Activated CD8-positive, alpha-beta memory T cell treated with anti-CD3 and anti-CD28 coated beads for 48 hours (primary cell): ENCODE measurements at places on chromosomes 4 and X.

GRCh38 chr4:42339935-42340406, 57.3 kb upstream of the SHISA3 start:
- no peak for DNase-seq

GRCh38 chr4:5224340-5224739, 173.1 kb downstream of the STK32B start:
- no peak for DNase-seq

DNA sequence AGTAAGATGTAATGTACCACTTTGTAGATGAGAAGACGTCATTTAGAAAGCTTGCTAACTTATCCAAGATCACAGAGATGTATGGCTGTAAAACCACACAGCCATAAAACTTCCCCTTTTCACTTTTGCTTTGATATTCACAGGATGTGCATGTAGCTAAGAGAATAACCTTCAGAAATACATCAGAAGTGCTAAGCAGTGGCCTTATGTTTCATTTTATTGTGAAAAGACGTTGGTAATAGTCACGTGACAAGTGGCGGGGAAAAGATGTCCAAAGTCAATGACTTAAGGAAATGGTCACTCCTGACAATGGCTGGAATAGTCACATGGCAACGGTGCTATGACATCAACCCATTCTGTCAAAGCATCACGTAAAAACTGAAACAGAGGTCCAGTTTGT, 12.9 kb upstream of the WDR17 start:
- no peak for DNase-seq

DNA sequence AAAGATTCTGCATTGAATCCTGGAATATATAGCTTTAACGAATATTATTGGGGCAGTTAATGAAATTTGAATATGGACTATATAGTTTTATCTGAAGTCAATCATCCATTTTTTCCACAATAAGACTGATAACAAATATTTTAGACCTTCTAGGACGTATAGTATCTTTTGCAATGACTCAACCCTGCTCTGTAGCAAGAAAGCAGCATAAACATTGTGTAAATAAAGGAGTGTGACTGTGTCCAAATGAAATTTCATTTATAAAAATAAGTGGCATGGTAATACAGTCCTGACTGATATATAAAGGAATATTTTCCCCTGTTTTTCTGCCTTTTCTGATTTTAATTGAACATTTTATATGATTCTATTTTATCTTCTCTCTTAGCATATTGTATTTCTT, 947.7 kb upstream of the SLIT2 start:
- no peak for DNase-seq

- DNase-seq = no peak
These were observed 14.7 kb downstream of the STAP1 start for GRCh38 chr4:67573193-67573592.

- no peak for DNase-seq
These were observed 1.5 kb upstream of the NR3C2 start for GRCh38 chr4:148443512-148444295.

DNA sequence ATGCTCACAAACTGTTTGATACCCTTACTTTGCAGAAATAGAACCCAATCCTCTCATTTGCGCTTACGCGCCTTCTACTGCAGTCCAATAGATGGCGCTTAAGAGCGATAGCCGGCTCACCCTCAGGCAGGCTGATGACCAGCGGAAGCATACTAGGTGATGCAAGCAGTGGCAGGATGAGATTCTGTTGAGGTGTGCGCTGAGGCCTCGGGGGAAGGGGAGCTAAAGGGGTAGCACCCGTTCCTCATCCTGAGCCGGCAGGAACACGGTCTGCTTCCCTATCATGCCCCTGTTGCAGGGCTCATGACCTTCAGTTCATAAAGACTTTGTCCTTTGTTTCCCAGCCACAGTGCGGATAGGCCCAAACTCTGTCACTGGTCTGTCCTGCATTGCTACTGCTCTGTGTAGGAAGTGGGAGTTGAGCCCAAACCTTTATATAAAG, 628.9 kb downstream of the TLL1 start:
- no peak for DNase-seq

DNA sequence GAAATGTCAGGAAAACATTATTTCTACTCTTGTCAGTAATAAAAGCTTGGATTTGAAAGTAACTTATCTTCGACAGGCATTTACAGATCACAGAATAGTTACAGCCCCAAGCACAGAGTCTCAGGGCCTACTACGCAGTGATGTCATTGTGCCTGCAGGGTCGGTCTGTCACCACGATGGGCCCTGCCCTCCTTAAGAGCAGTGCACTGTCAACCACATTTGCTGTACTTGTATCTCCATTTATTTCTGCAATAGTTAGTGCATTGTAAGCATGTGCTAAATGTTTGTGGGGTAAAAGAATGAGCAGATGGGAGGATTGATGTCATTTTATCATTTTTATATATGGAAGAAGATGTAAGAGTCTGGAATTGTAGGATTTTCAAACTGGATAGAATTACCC, 13.6 kb upstream of the CCKAR start:
- no peak for DNase-seq
